ENCODE measurements at places on chromosomes 11 and 22.

- no peak for DNase-seq
Observed at GRCh38 chr22:45341498-45341897, 31.8 kb downstream of the FAM118A start.

GRCh38 chr11:120612513-120613263 lies 101.1 kb downstream of the GRIK4 start:
- DNase-seq = no peak

DNA sequence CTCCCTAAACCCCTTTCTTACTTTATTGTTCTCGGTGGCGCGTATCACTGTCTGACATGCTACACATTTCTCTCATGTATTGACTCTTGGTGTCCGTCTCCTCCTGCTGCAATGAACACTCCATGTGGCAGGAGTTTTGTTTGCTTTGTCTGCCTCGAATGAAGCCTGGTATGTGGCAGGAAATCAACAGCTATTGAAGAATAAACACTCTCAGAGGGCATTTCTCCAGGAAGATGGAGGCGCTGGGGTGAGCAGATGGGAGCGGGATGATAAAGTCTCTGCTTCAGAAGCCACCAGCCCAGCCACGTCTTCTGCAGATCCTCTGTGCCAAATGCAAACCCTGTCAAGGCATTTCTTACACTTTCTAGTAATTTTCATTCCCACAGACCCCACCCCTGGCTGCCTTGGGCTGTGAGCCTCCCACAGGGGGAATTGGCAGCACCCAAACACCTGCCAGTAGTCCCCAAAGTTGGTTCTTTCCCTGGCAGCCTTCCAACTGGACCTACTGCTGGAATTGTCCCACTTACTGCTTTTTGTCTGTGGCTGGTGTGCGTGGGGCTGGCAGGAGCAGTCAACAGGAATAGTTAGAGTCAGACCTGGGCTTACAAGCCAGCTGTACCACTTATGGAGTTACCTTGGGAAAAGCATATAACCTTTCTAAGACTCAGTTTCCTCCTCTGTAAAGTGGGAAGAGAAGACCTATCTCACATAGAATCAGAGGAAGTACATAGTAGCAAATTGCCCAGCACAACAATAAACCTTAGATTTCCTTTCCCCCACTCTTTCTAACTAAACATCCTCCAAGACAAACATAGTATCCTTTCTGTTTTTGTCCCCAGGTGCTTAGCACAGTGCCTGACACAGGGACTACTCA lies 13.3 kb upstream of the IL10RA start:
- no peak for DNase-seq

DNA sequence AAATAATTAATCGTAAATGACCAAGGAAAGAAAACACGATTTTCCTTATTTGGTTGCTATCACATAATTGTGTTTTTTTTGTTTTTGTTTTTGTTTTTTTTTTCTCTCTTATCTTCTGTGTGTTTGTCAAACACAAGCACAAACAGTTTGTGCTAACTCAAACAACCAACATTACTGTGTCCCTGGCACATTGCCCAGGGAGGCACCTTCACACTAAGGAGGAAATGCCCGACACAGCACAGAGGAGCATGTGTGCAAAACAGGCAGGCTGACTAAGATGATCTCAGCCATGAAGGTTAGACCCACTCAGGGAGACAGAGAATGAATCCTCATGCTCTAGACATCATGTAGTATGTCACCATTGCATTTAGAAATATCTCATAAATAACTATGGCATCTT lies 130.1 kb downstream of the SOX6 start:
- DNase-seq = no peak

GRCh38 chr11:1421291-1421690 lies 31.6 kb downstream of the BRSK2 start:
- DNase-seq = no peak

Measured in stimulated activated CD8-positive, alpha-beta memory T cell treated with anti-CD3 and anti-CD28 coated beads, Interleukin-7, amount 100 ng/mL, for 1 hour (primary cell).